Activated T-cell treated with anti-CD3 and anti-CD28 coated beads, Interleukin-2, amount 50 U/mL, for 72 hours (primary cell): ENCODE measurements at places on chromosomes 1 and 21. TPM values are rescaled to one million over a fixed set of nuclear protein-coding genes. Genes with fewer than 3 reads are reported as not detected.

The CCDC190 gene
- total RNA-seq: not detected

The C1orf94 gene
- total RNA-seq: not detected

The HMGB4 gene
- total RNA-seq: not detected

The NT5C1A gene
- 0.29 TPM for total RNA-seq

The CADM3 gene
- total RNA-seq: not detected

The HFM1 gene
- not detected for total RNA-seq

The TMEM200B gene
- total RNA-seq: 0.36 TPM

The TSPEAR gene
- not detected for total RNA-seq

The CFAP107 gene
- not detected for total RNA-seq

The DAB1 gene
- 0.72 TPM for total RNA-seq

The AK5 gene
- 4.4 TPM for total RNA-seq

The ZBTB17 gene
- total RNA-seq: 76.0 TPM

The SIM2 gene
- total RNA-seq: 4.1 TPM

The THEMIS2 gene
- 26.0 TPM for total RNA-seq

The TEX38 gene
- total RNA-seq: 0.65 TPM

The SLX9 gene
- total RNA-seq: 48.9 TPM

The PDPN gene
- total RNA-seq: not detected

The CCDC181 gene
- not detected for total RNA-seq

The MAP10 gene
- 1.7 TPM for total RNA-seq

The SPATA21 gene
- not detected for total RNA-seq

The RPL11 gene
- 1,532 TPM for total RNA-seq

The KCNE2 gene
- total RNA-seq: 0.48 TPM

The KRTAP12-1 gene
- not detected for total RNA-seq
